Activated B cell treated with CpG ODN at 0.5 μM for 24 hours (primary cell): ENCODE measurements at places on chromosomes 4 and X.

- DNase-seq = no peak
Observed at GRCh38 chrX:123358457-123358856, 174.4 kb downstream of the GRIA3 start.

GRCh38 chrX:153441296-153441695 lies 4.6 kb downstream of the TREX2 start:
- DNase-seq = no peak

DNA sequence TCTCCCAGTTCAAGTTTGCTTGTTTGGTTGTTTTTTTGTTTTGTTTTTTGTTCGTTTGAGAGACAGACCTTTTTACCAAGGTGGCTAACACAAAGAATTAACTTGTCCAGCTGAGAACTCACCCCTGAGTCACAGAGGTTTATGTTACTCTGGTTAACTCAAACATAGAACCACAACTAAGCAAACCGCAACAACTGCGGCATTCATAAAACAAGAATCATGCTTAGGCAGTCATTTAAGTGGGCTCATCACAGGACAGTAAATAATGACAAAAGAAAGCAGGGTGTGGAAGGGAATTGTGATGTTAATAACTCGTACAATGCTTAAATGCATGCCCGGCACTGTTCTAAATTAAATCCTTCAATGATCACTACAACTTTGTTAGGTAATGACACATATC lies 24.7 kb upstream of the IL13RA1 start:
- no peak for DNase-seq

DNA sequence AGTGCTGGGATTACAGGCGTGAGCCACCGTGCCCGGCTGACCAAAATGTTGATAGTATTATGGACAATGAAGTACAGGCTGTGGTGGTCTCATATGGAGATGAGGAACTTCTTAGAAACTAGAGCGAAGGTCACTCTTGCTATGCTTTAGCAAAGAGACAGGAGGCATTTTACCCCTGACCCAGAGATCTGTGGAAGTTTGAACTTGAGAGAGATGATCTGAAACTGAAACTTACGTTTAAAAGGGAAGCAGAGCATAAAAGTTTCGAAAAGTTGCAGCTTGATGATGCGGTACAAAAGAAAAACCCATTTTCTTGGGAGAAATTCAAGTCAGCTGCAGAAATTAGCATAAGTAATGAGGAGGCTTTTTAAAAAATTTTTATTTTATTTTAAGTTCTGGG lies 8.5 kb upstream of the CTAG2 start:
- DNase-seq = no peak

GRCh38 chrX:1397001-1397400 lies 5.1 kb upstream of the SLC25A6 start:
- DNase-seq = no peak

GRCh38 chr4:68132342-68132741 lies 2.7 kb upstream of the TMPRSS11F start:
- DNase-seq = no peak

GRCh38 chrX:5341902-5342301 lies 886.8 kb downstream of the NLGN4X start:
- no peak for DNase-seq

DNA sequence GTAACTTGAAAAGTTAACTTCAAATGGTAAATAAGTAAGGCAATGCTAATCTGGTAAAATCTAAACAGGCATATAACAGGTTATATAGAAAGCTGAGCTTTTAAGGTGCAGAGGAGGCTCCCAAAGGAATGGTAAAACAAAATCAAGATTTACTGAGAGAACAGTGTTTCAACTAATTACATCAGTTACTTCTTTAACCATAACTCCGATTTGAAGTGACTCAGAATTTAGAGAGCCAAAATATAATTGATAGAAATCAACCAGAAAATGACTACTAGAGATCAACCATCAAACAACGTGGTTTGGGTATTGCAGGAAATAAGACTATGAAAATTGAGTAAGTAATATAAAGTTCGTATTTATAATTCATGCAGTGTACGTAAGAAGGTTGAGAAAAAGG lies 6.9 kb downstream of the G3BP2 start:
- DNase-seq = no peak

GRCh38 chr4:64729561-64729960 lies 320.3 kb upstream of the TECRL start:
- no peak for DNase-seq

GRCh38 chr4:115437739-115438138 lies 324.3 kb upstream of the NDST4 start:
- no peak for DNase-seq

- DNase-seq = no peak
Observed at GRCh38 chrX:143634309-143634662, 1.6 kb downstream of the SLITRK4 start.

- DNase-seq = no peak
Observed at GRCh38 chrX:38402118-38402517, 49.7 kb downstream of the OTC start.

GRCh38 chr4:72564184-72564583 lies 4.8 kb downstream of the ADAMTS3 start:
- no peak for DNase-seq

DNA sequence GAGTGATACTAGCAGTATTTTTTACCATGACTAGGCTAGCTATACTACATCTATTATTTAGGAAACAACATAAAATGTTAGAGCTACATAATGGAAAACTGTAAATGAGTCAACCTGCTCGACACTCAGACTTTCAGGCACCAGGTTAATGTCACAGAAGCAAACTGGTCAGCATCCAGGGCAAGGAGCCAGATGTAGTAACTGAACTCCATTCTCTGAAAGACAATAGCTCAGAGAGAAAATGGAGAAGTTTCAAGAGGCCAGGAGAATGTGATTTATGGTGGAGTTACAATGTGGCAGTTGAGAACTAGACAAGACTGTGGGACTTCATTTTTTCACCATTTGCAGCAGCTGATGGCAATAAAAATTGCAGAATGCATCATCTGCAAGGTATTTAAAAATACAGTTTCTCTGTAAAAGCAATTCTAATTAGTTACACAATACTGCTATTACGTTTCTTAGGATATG lies 342.7 kb upstream of the PABPC4L start:
- no peak for DNase-seq

DNA sequence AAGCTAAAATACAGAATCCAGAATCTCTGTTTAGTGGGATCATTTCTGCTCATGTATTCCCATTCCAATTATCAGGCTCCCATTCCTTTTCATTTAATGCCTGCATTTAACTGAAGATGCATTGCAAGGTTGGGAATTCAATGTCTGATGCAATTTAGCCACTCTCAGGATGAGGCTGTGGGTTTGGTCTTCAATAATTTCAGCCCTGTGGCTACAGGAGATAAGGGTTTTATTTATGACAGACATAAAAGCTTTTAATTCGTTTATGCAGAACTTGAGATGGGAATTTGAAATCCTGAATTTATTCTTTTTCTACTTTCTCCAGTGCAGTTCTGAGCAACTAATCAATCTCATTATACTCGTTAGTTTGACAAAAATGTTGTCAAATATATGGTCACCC lies 1225.9 kb downstream of the PCDH18 start:
- DNase-seq = no peak

DNA sequence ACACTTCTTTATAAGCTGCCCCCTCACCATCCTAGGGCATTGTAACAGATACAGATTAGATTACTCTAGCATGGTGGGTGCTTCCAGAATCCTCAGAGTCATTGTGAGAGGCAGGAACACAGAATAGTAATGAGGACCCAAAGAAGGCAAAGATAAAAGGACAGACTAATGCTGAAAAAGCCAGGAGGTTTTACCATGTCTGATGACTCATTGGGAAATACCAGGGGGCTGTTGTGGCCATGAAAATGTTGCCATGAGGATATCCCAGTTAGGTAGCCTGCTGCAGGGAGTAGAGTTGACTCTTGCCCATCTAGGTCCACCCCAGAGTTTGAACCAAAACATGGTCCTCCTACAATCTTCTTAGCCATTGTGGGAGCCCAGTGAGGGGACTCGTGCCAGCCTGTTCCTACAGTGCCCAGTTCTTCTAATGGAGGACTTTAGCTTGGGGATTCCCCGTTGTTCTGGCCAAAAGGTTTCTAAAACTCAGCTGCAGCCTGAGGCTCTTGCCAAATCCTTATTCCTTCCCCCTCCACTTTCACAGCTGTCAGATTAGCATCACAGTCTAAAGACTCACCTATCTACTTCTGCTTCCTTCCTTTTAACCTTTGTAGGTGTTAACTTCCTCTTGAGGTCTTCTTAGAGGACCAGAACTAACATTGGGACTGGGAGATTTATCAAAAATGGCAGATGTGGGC lies 586.0 kb upstream of the AADAT start:
- no peak for DNase-seq

DNA sequence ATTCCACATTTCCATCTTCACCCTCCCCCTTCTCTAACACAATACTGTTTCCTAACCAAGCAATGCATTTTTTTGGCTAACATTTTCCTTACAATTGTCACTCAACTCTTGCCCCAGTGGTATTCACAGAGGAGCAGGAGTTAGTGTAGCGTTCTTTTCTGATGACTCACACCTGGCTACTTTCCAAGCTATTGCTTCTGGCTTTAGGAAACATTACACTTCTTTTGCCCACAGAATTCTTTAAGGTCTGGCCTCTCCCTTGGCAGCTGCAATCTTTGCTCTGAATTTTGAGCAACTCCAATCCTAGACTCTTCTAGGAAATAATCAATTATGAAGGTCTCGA lies 27.5 kb upstream of the PDGFC start:
- no peak for DNase-seq

GRCh38 chr4:13289391-13289790 lies 194.7 kb downstream of the RAB28 start:
- no peak for DNase-seq

DNA sequence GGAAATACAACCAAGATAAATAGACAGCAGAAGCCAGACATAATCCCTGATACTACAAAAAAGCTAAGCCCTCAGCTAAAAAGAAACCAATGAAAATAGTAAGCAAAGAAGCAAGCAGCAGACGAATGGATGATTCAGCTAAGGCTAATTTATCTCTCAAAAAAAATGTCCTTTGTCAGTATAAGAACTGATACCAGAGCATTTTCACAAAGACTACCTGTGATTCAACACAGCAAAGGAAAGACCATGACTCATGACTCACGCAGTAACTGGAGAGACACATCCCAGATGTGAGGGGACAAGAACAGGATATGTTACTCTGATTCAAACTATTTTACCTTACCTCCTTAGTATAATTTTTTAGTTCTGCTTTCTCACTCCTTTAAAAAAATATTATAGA lies 22.7 kb upstream of the TMPRSS11F start:
- DNase-seq = no peak

DNA sequence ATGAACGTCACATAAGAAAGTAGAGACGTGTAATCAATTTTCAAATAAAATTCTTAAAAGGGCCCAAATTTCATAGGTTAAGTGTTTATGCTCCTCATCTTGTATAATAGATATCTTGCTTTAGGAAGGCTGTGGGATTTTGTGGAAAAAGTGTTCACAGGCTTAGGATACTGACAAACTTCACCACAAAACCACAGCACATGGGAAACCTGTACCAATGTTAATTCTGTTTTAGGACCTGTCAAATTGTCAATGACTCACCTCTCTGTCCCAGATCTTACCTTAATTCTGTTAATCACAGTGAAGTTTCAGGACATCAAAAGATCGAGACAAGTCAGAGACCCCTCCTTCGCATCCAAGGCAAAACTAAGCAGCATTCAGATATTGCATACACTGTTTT lies 24.2 kb downstream of the FGFBP1 start:
- no peak for DNase-seq

GRCh38 chr4:83258461-83258860 lies 26.1 kb downstream of the COQ2 start:
- no peak for DNase-seq

GRCh38 chrX:13933851-13934250 lies 95.8 kb downstream of the GEMIN8 start:
- no peak for DNase-seq

GRCh38 chrX:40446921-40447320 lies 133.8 kb upstream of the ATP6AP2 start:
- DNase-seq = no peak

GRCh38 chr4:184447664-184448063 lies 26.7 kb downstream of the IRF2 start:
- no peak for DNase-seq

- DNase-seq = no peak
Observed at GRCh38 chr4:76035799-76036380, at the start of gene CXCL11. TSS of gene CXCL11 (minus strand) at chr4:76036070. CDS start at chr4:76035987, 83 bp downstream.

DNA sequence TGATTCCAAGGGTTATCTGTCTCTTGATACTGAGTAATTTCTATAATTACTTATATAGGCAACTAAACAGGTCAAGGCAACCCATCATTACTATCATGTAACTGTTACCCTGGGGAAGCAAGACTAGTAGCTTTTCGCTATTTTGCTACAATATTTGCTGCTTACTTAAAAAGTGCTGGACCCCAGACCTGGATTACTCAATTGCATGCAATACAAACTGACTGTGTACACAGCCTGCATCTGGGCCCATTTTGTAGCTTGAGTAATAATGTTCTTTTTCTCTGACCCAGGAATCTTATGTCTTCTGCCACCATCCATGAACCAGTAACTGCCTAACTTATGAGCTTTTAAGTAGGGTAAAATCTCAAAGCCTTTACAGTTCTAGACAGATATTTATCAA lies 53.4 kb downstream of the CNOT6L start:
- DNase-seq = no peak

GRCh38 chr4:184448821-184449220 lies 25.5 kb downstream of the IRF2 start:
- no peak for DNase-seq

DNA sequence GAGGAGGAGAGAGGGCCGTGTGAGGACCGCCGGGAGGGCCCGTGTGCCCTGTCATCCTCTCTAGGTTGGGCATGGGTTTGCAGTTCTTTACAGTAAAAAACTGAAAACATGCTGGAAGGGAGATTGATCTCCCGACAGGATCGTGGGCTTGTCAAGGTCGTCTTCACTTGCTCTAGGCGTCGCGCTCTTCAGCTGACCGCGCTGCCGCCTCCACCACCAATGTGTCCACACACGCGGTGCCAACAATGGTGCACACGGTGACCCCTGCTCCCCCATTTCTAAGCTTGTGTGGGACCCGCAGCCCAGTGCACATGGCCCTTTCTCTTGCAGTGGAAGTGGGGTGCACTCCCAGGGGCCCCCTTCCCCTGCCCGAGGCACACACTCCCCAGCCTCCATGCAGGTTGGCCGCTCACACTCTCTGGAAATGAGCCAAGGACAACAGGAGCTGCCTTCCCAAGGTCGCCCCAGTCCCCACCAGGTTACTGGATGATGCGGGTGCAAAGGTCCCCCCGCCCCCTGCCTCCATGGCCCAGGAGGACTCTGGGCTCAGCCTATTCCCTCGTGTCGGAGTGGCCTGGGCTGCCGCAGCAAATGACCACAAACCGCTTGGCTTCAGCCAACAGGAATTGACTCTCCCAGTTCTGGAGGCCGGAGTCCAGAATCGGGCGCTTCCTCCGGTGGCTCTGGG lies 1.7 kb upstream of the ZFP92 start:
- no peak for DNase-seq
